ENCODE measurements at places on chromosomes 6 and 20. TPM values are rescaled to one million over a fixed set of nuclear protein-coding genes. Genes with fewer than 3 reads are reported as not detected.

DNA sequence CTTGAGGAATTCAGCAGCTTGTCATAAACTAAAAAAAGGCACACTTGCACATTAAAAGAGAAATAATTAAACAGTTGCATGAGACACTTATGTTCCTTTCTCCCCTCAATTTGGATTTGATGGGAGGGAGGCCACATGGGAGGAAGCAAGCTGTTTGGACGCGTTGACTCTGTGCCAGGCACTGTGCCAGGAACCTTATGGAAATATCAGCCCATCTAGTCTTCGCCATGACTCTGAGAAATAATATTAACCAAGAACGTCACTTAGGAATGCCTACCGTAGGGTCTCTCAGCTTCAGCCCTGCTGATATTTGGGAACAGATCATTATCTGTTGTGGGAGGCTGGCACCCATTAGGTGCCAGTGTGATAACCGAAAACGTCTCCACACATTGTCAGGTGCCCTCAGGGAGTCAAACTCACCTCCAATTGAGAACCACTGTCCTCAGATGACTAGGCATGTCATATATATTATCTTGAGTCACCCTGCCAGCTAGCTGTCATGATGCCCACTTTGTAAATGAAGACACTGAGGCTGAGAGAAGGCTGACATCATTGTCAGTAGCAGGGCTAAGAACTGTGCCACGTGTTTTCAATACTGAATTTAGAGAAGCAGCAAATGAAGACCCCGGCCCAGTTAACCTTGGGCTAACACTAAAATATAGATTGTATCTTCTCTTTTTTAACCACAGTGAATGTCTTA, 36.1 kb downstream of the EYA2 start:
- H3K4me3 ChIP-seq: no peak overlapping the region
- no peak for DNase-seq
- no peaks in the 10 kb centered on the region for H3K36me3 ChIP-seq
- H3K27ac ChIP-seq: no peak overlapping the region
- H3K4me1 ChIP-seq: peaks cover 16% of the 10 kb centered on the region
- peaks cover 52% of the 10 kb centered on the region for H3K27me3 ChIP-seq

- no peak overlapping the region for H3K27ac ChIP-seq
- H3K4me1 ChIP-seq: no peaks in the 10 kb centered on the region
- DNase-seq: no peak
- no peak overlapping the region for H3K4me3 ChIP-seq
Observed at GRCh38 chr20:56945057-56945456, 316.0 kb downstream of the TFAP2C start.

Gene CENPW
- 1.2 TPM for total RNA-seq

Gene SLC12A5
- not detected for total RNA-seq

Gene SNHG17
- 5.1 TPM for total RNA-seq

Data from left ventricle myocardium inferior (tissue), 1 donor.